ENCODE measurements at places on chromosomes 7 and 10.

DNA sequence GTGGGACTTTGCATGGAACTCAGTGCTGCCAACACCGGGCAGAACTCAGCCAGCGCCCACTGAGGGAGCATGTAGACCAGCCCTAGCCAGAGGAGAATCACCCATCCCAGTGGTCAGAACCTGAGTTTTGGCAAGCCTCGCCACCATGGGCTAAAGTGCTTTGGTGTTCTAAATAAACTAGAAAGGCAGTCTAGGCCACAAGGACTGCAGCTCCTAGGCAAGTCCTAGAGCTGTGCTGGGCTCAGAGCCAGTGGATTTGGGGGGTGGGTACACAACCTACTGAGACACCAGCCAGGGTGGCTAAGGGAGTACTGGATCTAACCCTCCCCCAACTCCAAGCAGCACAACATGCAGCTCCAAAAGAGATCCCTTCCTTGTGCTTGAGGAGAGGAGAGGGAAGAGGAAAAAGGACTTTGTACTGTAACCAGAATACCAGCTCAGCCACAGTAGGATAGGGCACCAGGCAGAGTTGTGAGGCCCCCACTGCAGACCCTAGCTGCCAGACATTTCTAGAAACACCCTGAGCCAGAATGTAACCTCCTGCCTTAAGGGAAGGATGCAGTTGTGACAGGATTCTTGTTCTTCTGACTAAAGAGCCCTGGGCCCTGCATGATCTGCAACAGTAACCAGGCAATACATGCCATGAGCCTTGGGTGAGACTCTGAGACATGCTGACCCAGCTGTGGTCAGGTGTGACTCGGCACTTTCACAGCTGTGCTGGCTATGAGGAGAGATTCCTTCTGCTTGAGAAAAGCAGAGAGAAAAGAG, 24.4 kb downstream of the GSDME start:
- no peak for DNase-seq

DNA sequence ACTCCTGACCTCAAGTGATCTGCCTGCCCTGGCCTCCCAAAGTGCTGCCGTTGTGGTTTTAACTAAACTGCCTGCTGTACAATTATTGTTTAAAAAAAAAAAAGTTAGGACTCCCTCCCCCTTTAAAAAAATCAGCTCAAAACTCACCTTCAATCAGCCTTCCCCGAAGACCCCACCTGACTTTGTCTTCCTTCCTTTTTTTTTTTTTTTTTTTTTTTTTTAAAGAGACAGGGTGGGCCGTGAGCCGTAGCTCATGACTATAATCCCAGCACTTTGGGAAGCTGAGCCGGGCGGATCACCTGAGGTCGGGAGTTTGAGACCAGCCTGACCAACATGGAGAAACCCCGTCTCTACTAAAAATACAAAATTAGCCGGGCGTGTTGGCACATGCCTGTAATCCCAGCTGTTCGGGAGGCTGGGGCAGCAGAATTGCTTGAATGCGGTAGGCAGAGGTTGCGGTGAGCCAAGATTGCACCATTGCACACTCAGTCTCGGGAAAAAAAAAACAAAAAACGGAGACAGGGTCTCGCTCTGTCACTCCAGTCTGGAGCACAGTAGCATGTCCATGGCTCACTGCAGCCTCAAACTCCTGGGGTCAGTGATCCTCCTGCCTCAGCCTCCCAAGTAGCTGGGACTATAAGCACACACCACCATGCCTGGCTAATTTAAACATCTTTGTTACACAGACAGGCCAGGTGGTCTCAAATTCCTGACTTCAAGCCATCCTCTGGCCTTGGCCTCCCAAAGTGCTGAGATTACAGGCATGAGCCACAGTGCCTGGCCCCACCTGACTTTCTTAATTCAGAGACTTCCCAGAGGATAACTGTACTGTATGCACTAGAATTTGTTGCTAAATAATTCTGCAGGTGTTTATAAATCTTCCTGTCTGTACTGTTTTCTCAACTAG, 3.2 kb downstream of the FIS1 start:
- DNase-seq = peak; percentile 3

GRCh38 chr7:150951521-150951920, 26.6 kb downstream of the KCNH2 start:
- DNase-seq = no peak

- no peak for DNase-seq
Measured at GRCh38 chr7:93039786-93040185, 78.0 kb downstream of the SAMD9 start.

DNA sequence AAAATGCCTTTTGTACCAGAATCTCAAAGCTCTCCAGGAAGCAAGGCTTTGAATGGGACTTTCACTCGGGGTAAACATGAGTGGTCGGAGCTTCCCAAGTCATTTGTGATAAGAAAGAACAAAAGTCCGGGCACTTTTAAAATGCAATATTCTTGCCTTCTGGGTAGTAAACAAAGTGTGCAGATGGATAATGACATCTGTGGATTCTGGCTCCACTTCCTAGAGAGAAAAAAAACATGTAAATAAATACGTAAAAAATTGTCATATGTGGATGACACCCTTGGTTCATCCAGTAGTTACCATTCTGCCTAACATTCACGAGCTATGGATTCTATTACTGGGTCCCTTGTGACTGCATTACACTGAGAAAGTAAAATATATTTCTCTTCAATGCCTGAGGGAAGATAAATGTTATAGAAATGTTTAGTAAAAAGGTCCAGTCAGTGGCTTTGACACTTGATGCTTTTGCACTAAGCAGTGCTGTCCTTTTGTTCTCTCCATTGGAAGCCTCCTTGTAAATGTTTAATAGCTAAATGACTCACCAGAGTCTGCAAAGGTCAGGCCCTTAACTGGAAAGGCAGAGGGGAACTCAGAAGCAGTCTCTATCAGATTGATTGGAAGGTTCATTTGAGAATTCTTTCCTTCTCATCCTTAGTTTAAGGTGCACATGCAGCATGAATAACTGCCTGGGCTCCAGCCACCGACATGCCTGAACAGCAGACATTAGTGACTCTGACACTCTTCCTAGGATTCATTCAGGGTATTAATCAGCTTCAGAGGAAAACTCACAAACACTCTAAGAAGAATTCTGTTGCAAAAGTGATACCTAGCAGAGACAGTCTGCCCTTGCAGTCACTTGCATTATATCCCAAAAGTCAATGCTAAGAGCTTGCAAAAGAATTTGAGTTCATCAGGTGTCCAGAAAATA, 11.7 kb upstream of the EDRF1 start:
- no peak for DNase-seq

- DNase-seq = no peak
Measured at GRCh38 chr10:89522463-89522862, 12.9 kb downstream of the SLC16A12 start.

Data from GM20000 (cell line).